ENCODE measurements at places on chromosomes 2 and 18. TPM values are rescaled to one million over a fixed set of nuclear protein-coding genes. Genes with fewer than 3 reads are reported as not detected.

The PLCL1 gene
- 0.40 TPM for total RNA-seq

The FAM228A gene
- not detected for total RNA-seq

The RAPGEF4 gene
- 0.18 TPM for total RNA-seq

The ARHGAP15 gene
- 44.8 TPM for total RNA-seq

The ELAC1 gene
- 9.4 TPM for total RNA-seq

The STK16 gene
- total RNA-seq: 33.9 TPM

The WIPF1 gene
- total RNA-seq: 141 TPM

The ARL5A gene
- total RNA-seq: 47.1 TPM

The GGCX gene
- 24.6 TPM for total RNA-seq

The SGPP2 gene
- 19.8 TPM for total RNA-seq

The SKA1 gene
- total RNA-seq: 25.6 TPM

The IL36RN gene
- total RNA-seq: not detected
